H9 (cell line): ENCODE measurements at places on chromosomes 4 and X. TPM values are rescaled to one million over a fixed set of nuclear protein-coding genes. Genes with fewer than 3 reads are reported as not detected.
A peak's percentile ranks its signal among the peaks of the same experiment; 100 is the strongest.

GRCh38 chrX:134634691-134635090, 23.6 kb downstream of the PLAC1 start:
- no peak overlapping the region for H3K4me3 ChIP-seq
- no peaks in the 10 kb centered on the region for H3K27me3 ChIP-seq
- no peak for DNase-seq
- no peak overlapping the region for H3K27ac ChIP-seq
- H3K36me3 ChIP-seq = no peaks in the 10 kb centered on the region
- no peaks in the 10 kb centered on the region for H3K4me1 ChIP-seq

The RNF128 gene
- total RNA-seq = 0.09 and 0.13 TPM in 2 replicates

DNA sequence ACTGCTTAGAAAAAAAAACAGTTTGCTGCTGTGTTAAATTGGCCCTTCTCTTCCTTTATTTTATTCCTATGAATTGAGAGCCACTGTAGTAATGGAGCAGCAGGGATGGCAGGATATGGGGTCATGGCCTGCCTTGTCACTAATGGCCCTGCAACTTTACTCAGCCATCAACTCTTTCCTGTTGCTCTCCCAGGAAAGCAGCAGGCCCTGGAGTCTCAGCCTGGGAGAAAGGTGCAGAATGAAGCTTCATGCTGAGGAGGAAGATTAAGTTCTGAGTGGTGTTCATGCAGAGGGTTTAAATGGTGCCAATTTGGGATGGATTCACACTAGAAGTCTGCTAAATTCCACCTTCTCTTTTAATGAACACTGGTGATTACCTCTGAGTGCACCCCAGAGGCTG, 285.6 kb downstream of the GPAT3 start:
- no peaks in the 10 kb centered on the region for H3K4me1 ChIP-seq
- no peak for DNase-seq
- no peak overlapping the region for H3K27ac ChIP-seq
- no peaks in the 10 kb centered on the region for H3K27me3 ChIP-seq

GRCh38 chr4:28822163-28822562, 1898.0 kb upstream of the PCDH7 start:
- DNase-seq = no peak
- peaks cover 2% of the 10 kb centered on the region; the same call in 1 of the 3 replicates for H3K36me3 ChIP-seq
- no peak overlapping the region for H3K27ac ChIP-seq
- no peaks in the 10 kb centered on the region for H3K4me1 ChIP-seq
- H3K4me3 ChIP-seq = no peak overlapping the region

DNA sequence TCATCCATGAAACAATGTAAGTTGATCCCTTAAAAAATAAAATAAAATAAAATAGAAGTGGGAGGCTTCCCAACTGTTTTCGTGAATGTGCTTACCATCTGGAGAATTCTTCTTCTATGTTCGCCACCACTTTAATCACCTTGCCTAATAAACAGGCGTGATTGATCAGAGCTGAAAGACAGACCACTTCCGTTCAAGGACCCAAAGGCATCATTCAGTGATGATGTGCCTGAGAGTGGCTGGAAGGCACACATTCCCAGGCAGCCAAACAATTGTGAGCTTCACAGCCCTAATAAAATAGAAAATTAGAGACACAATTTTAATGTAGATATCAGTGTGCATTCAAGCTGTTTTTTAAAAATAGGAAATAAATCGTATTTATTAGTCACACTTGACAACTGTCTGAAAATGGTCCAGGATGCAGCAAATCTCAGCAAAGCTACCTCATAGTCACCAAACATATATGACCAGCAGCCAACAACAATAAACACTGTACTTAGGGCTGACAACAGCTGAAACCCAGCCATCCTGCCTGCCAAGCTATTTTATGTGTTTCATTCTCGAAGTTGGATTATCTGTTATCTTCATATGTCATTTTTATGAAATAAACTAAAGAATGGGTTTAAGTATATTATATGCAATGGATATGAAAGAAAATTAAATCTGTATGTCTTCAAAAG, 163.2 kb upstream of the FAM9B start:
- no peaks in the 10 kb centered on the region for H3K4me1 ChIP-seq
- H3K4me3 ChIP-seq = no peak overlapping the region
- no peaks in the 10 kb centered on the region for H3K36me3 ChIP-seq
- no peak overlapping the region for H3K27ac ChIP-seq

GRCh38 chr4:52358883-52359321, 300.2 kb downstream of the USP46 start:
- H3K27me3 ChIP-seq = no peaks in the 10 kb centered on the region
- H3K4me1 ChIP-seq = peaks cover 3% of the 10 kb centered on the region; the same call in 1 of the 2 replicates
- no peak overlapping the region for H3K4me3 ChIP-seq

DNA sequence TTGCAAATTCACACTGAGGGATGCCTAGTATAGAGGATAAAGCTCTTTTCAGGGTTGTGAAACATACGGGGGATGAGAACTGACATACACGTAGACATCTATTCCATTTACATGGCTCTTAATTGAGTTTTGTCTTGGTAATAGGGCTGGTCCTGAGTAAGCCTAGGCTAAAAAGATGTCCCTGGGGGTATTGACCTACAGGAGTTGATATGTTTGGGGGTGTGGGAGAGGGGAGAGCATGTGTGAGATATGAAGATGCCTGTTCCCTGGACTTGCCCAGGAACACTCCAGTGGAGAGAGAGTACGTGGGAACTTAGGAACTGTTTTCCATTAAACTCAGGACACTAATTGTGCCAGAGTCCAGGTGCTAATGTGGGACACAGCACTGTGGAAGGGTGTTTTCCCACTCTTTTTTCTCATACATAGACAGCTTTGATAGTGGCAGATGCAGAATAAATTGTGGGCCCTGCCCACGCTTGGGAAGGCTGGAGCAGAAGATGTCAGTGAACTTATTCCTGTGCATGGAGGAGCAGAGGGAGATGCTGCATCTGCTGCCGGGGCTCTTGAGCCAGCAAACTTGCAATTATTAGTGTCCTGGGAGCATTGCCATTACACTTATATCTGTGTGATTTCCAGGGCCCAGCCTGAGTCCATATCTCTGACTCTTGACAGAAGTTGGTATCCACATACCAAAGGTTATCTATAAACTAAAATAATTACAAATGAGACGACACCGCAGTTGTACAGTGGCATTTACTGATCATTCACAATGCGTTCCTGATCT, 20.7 kb downstream of the SYNPO2 start:
- H3K27me3 ChIP-seq = no peaks in the 10 kb centered on the region
- no peak overlapping the region for H3K27ac ChIP-seq
- H3K4me3 ChIP-seq = no peak overlapping the region
- DNase-seq = no peak
- H3K4me1 ChIP-seq = no peaks in the 10 kb centered on the region

DNA sequence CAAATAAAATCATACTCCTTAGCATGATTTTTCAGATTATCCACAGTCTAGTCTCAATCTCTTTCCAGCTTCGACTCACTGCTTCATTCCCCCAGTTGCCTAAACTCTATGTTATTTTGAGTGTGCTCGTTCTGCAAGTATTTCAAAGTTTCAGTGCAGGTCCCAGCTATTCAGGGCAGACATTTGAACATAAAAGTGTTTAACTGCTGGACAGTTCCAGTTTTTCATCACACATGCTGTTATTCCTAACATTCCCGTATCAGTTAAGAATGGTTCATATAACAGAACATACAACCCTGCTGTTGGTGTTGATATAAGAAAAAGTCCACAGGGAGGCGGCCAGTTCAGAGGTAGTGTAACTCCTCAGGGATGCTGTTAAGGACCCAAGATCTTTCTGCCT, 113.3 kb downstream of the SLIT2 start:
- no peaks in the 10 kb centered on the region for H3K27me3 ChIP-seq
- H3K4me1 ChIP-seq = no peaks in the 10 kb centered on the region
- no peaks in the 10 kb centered on the region for H3K36me3 ChIP-seq
- DNase-seq = no peak
- H3K27ac ChIP-seq = no peak overlapping the region

The GLRA2 gene
- total RNA-seq = not detected in 2 replicates

- no peaks in the 10 kb centered on the region for H3K27me3 ChIP-seq
- H3K36me3 ChIP-seq = no peaks in the 10 kb centered on the region
- no peak for DNase-seq
- no peak overlapping the region for H3K27ac ChIP-seq
- H3K4me3 ChIP-seq = no peak overlapping the region
Observed at GRCh38 chr4:183411291-183411861, 33.1 kb upstream of the CDKN2AIP start.

DNA sequence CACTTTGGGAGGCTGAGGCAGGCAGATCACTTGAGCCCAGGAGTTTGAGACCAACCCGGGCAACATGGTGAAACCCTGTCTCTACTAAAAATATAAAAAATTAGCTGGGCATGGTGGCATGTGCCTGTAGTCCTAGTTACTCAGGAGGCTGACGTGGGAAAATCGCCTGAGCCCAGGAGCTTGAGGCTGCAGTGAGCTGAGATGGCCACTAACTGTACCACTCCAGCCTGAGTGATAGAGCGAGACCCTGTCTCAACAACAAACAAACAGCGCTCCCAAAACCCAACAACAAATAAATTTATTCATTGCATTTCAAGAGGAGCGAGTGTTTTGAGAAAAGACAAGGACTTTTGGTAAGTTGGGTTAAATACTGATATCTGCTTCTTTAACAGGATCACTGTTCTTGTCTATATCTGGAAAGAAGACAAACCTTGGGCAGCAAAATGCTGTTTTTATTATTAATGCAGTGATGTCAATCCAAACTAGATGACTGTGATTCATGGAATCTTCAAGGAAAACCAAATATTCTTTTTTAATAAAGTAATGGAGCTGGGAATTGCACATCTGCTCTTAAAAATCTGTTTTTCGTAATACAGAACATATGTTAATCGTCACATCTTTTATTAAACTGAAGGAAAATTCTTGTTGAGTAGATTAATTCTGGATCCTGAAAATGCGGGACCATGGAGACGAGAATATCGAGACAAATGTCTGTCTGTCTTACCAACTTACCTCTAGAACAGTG, 90.8 kb upstream of the LIMCH1 start:
- DNase-seq = no peak
- no peak overlapping the region for H3K4me3 ChIP-seq
- H3K27me3 ChIP-seq = no peaks in the 10 kb centered on the region
- H3K4me1 ChIP-seq = no peaks in the 10 kb centered on the region; the same call in 1 of the 2 replicates
- H3K27ac ChIP-seq = no peak overlapping the region

The CFI gene
- total RNA-seq = not detected in 2 replicates

GRCh38 chr4:73732759-73733431, 7.5 kb upstream of the CXCL8 start:
- no peaks in the 10 kb centered on the region for H3K27me3 ChIP-seq
- no peak overlapping the region for H3K27ac ChIP-seq
- DNase-seq = no peak
- H3K4me1 ChIP-seq = peaks cover 2% of the 10 kb centered on the region; the same call in 1 of the 2 replicates

DNA sequence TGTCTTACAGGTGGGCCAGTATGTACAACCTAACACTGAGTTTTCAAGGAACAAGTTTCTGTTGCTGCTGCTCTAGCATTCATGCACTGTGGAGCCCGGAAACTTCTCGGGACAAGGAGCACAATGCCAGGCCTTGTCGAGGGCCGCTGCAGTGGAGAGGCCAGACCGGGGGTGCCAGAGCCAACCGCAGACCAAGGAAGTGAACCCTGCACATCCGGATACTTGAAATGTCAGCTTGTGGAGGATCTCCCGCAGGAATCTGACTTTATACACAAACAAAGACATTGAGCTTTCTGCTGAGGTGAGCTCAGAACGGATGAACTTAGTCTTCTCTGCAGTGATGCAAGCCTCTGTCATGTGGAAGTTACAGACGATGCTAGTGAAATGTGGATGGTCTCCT, 99.5 kb downstream of the ZNF827 start:
- DNase-seq = peak; percentile 56
- H3K27me3 ChIP-seq = no peaks in the 10 kb centered on the region
- peaks cover 3% of the 10 kb centered on the region; the same call in 1 of the 2 replicates for H3K4me1 ChIP-seq
- no peak overlapping the region for H3K4me3 ChIP-seq
- peak overlapping the region; percentile 53 for H3K27ac ChIP-seq

GRCh38 chr4:68858039-68858438, 42.2 kb downstream of the UGT2B10 start:
- H3K36me3 ChIP-seq = peaks cover 22% of the 10 kb centered on the region
- H3K4me3 ChIP-seq = no peak overlapping the region
- no peak for DNase-seq
- no peak overlapping the region for H3K27ac ChIP-seq

The SYTL5 gene
- total RNA-seq = 0.15 TPM in 2 replicates

- H3K27ac ChIP-seq = no peak overlapping the region
- no peak overlapping the region for H3K4me3 ChIP-seq
- no peak for DNase-seq
- peaks cover 1% of the 10 kb centered on the region; the same call in 1 of the 2 replicates for H3K4me1 ChIP-seq
Observed at GRCh38 chr4:48739560-48740019, 40.5 kb downstream of the FRYL start.
